ENCODE measurements at places on chromosomes 7 and 10.

DNA sequence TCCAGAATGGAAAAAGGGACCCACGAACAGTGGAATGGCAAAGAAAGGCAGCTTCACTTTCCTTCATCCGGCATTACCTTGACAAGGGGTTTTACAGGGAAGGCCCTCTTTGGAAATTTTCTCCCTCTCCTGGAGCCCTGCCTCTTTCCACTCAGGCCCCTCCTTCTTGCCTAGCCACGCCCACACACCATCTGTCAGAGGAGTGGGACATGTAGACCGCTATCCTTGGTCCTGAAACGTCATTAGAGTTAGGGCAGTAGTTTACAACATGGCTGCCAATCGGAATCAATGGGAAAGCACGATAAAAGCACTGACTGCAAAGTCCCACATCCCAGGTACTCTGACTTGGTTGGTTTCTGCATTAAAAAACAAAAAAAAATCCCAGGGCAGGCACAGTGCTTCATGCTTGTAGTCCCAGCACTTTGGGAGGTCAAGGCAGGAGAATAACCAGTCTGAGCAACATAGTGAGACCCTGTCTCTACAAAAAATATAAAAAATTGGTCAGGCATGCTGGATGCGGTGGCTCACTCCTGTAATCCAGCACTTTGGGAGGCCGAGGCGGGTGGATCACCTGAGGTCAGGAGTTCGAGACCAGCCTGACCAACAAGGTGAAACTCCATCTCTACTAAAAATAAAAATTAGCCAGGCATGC, 96.4 kb downstream of the MARCHF5 start:
- DNase-seq = no peak

GRCh38 chr10:6148908-6149307, 53.8 kb upstream of the PFKFB3 start:
- no peak for DNase-seq

DNA sequence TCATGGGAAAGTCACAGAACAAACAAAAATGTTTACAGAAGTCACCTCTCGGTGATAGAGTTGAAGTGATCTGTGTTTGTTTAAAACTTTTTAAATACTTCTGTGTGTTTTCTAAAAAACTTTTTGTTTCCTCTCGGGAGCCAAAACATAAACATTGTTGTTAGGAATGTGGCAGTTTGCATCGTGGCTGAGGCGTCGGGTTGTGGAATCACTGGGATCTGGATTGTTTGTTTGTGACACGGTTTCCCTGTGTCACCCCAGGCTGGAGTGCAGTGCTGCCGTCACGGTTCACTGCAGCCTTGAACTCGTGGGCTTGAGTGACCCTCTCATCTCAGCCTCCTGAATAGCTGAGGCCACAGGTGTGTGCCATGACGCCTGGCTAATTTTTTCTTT, 29.0 kb upstream of the SUN1 start:
- DNase-seq = no peak

GRCh38 chr10:91974960-91975359, 51.4 kb downstream of the BTAF1 start:
- DNase-seq = no peak

- no peak for DNase-seq
Measured at GRCh38 chr10:100934084-100934659, 21.4 kb downstream of the SLF2 start.

DNA sequence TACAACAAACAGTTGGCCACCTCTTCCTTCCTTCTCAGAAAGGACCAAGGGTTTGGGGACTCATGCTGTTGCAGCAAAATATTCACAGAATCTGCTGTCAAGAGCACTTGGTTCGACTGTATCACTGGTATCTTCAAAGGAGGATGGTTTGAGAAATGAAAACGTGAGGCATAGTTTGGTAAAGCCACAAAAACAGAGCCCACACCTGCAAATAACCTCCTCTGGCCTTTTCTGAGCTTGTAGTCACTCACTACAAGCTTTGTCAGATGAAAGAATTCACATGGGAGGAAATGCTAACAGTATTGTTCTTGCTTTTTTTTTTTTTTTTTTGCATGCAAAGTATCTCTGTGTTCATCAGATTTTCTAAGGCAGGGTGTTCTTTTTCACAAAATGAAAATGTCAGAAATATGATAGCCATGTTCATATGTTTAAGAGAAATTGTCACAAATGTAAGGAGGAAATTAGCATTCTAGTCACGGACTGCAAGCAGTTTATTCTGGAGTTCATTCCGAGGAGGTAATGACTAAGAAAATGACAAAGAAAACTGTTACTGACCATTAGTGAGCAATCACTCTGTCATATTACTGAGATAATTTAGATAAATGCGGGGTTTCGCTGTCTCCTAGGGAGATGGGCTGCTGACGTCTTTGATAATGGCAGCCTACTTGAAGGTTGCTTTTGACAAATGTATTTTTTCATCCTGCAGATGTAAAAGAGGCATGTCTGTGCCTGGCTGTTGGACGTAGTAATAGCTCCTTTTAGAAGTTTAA, 117.8 kb upstream of the MYO3A start:
- no peak for DNase-seq

DNA sequence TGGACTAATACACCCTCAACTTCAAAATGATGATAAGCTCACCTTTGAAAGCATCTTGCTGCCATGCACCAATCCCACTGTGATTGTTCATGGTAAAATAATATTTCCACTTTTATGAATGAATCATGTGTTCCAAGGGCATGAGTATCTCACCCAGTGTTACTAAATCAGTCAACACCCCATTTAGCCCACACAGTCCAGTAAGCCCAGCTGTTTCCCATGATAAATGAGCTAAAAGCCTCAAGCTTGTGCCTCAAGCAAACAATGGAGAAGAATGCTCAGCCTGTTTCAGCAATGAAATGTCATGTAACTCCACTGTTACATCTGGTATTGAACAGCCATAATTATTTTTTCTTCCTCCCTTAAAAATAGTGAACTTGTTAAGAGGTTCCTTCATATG, 442.5 kb downstream of the XPNPEP1 start:
- no peak for DNase-seq

- no peak for DNase-seq
Measured at GRCh38 chr7:27647046-27647445, 15.6 kb downstream of the HIBADH start.

Measured in stimulated activated CD4-positive, alpha-beta T cell treated with anti-CD3 and anti-CD28 coated beads, Interleukin-4, amount 100 ng/mL, for 48 hours (primary cell).